ENCODE measurements at places on chromosomes 5 and 9.
A peak's percentile ranks its signal among the peaks of the same experiment; 100 is the strongest.

DNA sequence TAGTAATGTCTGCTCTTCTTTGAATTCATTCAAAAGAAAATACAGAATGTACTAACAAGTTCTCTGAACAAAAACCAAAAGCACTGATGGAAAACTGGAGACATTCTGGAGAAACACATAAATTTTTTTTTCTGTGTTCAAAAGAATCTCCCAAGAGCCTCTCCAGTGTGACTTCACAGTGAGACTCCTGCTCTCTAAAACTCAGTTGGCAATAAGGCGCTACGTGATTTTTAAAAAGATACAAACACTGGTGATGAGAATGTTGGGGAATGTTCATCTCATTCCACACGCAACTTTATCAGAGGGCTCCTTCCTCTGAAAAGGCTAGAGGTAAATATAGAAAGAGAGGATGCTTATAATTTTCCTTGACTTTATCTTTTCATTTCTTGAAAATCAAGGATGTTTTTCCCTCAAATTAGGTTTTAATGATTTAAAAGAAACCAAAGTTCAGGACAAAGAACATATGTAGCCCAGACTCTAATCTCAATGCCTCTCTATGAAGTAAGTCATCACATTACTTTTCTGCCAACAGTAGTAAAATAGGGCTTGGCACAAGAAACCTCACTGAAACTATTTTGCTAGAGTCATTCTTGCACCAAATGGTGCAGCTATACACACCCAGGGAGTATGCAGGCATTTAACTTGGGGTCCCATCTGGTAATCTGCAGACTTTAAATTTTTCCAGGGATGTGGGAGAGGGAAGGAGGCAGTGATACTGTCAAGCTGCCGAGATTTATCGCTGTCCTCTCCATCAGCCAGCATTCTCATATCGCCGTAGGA lies 12.9 kb upstream of the AOPEP start:
- no peak overlapping the region for H3K4me3 ChIP-seq
- no peaks in the 10 kb centered on the region for H3K4me1 ChIP-seq
- no peak for DNase-seq
- no peaks in the 10 kb centered on the region for H3K36me3 ChIP-seq

- peaks cover 3% of the 10 kb centered on the region for H3K4me1 ChIP-seq
- DNase-seq = no peak
- no peaks in the 10 kb centered on the region for H3K36me3 ChIP-seq
- no peak overlapping the region for H3K27ac ChIP-seq
- H3K27me3 ChIP-seq = no peaks in the 10 kb centered on the region
These were observed 70.0 kb upstream of the SSBP2 start for GRCh38 chr5:81820863-81821262.

DNA sequence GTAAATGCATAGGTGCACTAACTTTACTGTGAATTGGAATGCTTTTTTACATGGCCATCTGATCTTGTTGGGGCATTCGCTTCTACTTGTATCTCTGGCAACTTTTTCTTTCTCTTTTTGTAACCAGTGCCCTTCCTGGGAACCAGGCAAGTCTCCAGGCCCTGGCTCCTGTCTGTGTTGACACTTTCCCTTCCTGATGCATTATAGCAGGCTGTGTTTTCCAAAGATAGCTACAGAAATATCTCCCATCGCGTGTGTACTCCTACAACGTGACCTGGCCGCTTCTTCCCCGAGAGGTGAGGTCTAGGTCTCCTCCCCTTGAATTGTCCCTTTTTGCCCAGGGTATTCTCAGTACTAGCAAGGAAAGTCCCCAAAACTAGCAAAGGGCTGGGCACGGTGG lies 81.1 kb upstream of the SPIN1 start:
- no peak for DNase-seq
- no peaks in the 10 kb centered on the region for H3K36me3 ChIP-seq
- no peak overlapping the region for H3K4me3 ChIP-seq

- peak overlapping the region; percentile 54 for H3K27ac ChIP-seq
- H3K4me3 ChIP-seq = no peak overlapping the region
- DNase-seq = peak; percentile 91
- H3K27me3 ChIP-seq = no peaks in the 10 kb centered on the region
- peaks cover 16% of the 10 kb centered on the region for H3K4me1 ChIP-seq
These were observed 653.1 kb upstream of the KLF4 start for GRCh38 chr9:108142504-108143201.

- peak; percentile 32 for DNase-seq
- no peaks in the 10 kb centered on the region for H3K27me3 ChIP-seq
- H3K36me3 ChIP-seq = no peaks in the 10 kb centered on the region
- no peak overlapping the region for H3K27ac ChIP-seq
These were observed 32.4 kb downstream of the INSL4 start for GRCh38 chr9:5263351-5264218.

GRCh38 chr5:108862211-108862610 lies 114.5 kb downstream of the FER start:
- H3K4me3 ChIP-seq = no peak overlapping the region
- no peaks in the 10 kb centered on the region for H3K4me1 ChIP-seq
- no peak for DNase-seq
- no peaks in the 10 kb centered on the region for H3K27me3 ChIP-seq
- H3K36me3 ChIP-seq = no peaks in the 10 kb centered on the region

DNA sequence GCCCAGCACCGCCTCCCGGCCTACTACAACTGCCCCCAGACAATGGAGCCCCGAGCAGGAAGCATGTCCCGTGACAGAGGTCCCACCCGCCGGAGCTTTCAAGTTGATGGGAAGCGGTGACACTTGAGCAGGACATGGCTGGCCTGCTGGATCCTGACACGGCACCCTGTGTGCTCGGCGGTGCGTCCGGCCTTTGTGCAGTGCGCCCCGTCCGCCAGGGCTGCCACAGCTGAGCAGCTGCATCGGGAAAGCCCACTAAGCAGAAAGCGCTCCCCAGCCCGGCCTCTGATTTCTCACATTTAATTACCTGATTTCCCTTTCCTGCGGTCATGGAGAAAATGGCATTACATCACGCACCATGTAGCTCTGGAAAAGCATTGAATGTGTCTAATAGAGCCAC lies 611.9 kb downstream of the IRX1 start:
- peaks cover 3% of the 10 kb centered on the region for H3K27me3 ChIP-seq
- peaks cover 30% of the 10 kb centered on the region for H3K4me1 ChIP-seq
- peak; percentile 52 for DNase-seq
- no peaks in the 10 kb centered on the region for H3K36me3 ChIP-seq
- H3K27ac ChIP-seq = no peak overlapping the region

DNA sequence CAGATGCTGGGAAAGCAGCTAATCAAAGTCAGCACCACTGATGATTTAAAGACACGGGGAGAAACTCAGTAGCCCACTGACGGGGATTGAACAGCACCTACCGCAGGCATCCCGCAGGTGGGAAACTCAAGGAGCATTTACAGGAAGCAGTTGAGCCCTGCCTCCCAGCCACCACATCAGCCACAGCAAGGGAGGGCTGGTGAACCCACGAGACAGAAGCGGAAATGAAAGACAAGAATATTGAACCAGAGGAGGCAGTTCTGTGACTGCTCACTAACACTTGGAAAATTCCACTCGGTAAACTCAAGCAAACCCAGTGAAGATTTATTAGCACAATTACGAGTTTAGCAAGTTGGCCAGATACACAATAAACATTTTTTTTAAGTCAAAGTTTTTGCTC lies 10.6 kb upstream of the FAM163B start:
- H3K36me3 ChIP-seq = no peaks in the 10 kb centered on the region
- peaks cover 27% of the 10 kb centered on the region for H3K27me3 ChIP-seq
- no peak for DNase-seq
- no peaks in the 10 kb centered on the region for H3K4me1 ChIP-seq
- no peak overlapping the region for H3K27ac ChIP-seq
- H3K4me3 ChIP-seq = no peak overlapping the region

GRCh38 chr5:140785905-140786686 lies at the start of gene PCDHA1:
PCDHA1 (plus strand) TSS chr5:140786140.
- H3K27me3 ChIP-seq = no peaks in the 10 kb centered on the region
- no peaks in the 10 kb centered on the region for H3K4me1 ChIP-seq
- no peak within 1 kb of the TSS for H3K4me3 ChIP-seq
- no peak for DNase-seq
- no peak within 1 kb of the TSS for H3K27ac ChIP-seq

DNA sequence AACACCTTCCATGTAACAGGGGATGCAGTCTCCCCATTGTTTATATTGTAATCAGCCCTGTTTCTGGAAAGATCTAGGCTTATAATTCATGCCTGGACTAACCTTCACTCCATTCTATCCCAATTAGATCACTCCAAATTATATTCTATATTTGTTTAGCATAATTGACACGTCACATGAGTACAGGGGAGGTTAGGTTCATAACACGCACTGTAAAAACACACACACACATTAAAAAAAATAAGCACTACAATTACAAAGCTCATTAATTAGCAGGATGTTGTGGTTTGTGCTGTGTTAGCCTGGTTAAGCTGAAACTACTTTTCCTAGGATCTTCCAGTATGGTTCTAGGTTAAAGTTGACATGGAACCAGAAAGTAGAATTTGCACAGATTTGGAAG lies 126.0 kb downstream of the MLLT3 start:
- no peak overlapping the region for H3K27ac ChIP-seq
- H3K4me1 ChIP-seq = peaks cover 6% of the 10 kb centered on the region
- no peaks in the 10 kb centered on the region for H3K36me3 ChIP-seq
- H3K27me3 ChIP-seq = no peaks in the 10 kb centered on the region
- no peak for DNase-seq
- no peak overlapping the region for H3K4me3 ChIP-seq

DNA sequence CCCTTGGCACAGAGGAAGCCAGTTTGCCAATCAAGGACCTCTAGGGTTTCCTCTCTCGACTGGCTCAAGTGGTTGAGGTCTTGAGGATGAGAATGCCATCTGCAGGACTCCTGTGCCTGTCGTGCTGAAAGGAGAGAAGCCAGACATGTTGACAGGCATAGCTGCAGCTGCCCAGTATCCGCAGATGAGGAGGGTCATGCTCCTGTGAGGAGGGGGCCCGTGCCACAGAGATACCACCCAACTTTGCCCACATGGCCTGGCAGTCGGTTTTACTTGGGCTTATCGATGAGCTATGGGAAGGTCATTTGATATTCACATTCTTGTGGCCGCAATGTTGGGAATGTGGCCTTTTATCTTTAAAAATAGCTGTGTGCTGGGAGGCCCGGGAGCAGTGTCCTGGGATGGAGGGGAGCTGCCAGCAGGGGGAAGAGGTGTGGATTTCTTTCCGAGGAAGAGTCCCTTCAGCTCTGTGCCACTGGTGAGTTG lies 17.4 kb downstream of the FRMPD1 start:
- no peak overlapping the region for H3K4me3 ChIP-seq
- H3K27me3 ChIP-seq = no peaks in the 10 kb centered on the region
- H3K4me1 ChIP-seq = peaks cover 5% of the 10 kb centered on the region
- DNase-seq = peak; percentile 59
- no peak overlapping the region for H3K27ac ChIP-seq

DNA sequence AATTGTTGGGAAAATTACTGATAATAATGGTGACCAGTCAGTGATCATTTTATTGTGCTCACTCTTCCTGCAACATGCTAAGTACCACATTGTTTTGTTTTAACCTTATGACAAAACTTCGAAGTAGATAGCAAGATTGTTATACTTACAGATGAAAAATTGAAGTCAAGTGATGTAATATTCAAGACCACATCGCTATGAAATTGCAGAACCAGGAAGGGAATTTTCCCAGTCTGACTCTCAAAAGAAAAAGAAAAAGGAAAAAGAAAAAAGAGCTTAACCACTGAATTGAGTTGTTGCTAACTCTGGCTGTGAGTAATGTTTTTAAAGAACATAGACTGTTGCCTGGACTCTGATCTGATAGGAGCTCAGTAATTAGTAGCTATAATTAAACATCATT lies 170.6 kb upstream of the HAPLN1 start:
- H3K36me3 ChIP-seq = no peaks in the 10 kb centered on the region
- H3K4me1 ChIP-seq = no peaks in the 10 kb centered on the region
- no peaks in the 10 kb centered on the region for H3K27me3 ChIP-seq
- DNase-seq = no peak
- H3K4me3 ChIP-seq = no peak overlapping the region

- DNase-seq = peak; percentile 61
- no peaks in the 10 kb centered on the region for H3K36me3 ChIP-seq
- H3K4me3 ChIP-seq = no peak overlapping the region
- H3K27ac ChIP-seq = no peak overlapping the region
- H3K27me3 ChIP-seq = no peaks in the 10 kb centered on the region
These were observed 49.5 kb upstream of the SARDH start for GRCh38 chr9:133787754-133788025.

- H3K27me3 ChIP-seq = no peaks in the 10 kb centered on the region
- H3K36me3 ChIP-seq = no peaks in the 10 kb centered on the region
- DNase-seq = no peak
These were observed 41.6 kb downstream of the SPIN1 start for GRCh38 chr9:88429595-88430430.

GRCh38 chr5:14108170-14108996 lies 34.8 kb upstream of the TRIO start:
- no peak overlapping the region for H3K27ac ChIP-seq
- DNase-seq = peak; percentile 80
- no peaks in the 10 kb centered on the region for H3K27me3 ChIP-seq
- no peaks in the 10 kb centered on the region for H3K36me3 ChIP-seq
- no peaks in the 10 kb centered on the region for H3K4me1 ChIP-seq
- peak overlapping the region; percentile 19 for H3K4me3 ChIP-seq

DNA sequence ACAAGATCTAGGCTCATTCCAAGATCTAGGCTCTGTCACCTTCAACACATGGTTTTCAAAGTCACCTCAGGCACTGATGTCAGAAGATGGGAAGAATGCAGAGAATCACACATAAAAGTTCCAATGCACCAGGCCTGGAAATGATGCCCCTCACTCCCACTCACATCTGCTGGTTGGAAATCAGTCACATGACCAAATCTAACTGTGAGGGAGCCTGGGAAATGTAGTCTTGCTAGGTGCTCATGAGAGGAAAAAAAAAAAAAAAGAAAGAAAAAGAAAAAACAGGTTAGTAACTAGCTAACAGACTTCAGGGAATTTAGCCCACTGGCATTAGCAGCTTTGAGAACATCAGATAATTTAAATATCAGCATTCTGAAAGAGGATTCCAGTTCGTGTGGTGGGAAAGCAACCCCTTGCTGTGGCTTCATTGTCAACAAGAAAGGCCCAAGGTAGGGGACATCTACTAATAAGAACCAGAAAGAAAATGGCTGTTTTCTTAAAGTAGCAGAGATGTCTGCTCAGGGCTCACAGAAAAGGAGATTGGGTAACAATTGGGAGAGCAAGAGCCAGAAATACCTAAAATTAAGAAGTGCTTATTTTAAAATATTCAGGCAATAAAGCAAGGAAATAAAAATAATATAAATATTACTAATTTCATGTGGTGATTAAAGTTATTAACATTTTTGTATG lies 614.3 kb downstream of the ACTL7B start:
- DNase-seq = peak; percentile 43
- H3K27ac ChIP-seq = peak overlapping the region; percentile 55
- H3K4me3 ChIP-seq = no peak overlapping the region
- no peaks in the 10 kb centered on the region for H3K36me3 ChIP-seq

GRCh38 chr9:33837138-33837537 lies 20.2 kb downstream of the UBE2R2 start:
- H3K4me1 ChIP-seq = no peaks in the 10 kb centered on the region
- no peaks in the 10 kb centered on the region for H3K27me3 ChIP-seq
- H3K4me3 ChIP-seq = no peak overlapping the region
- H3K27ac ChIP-seq = no peak overlapping the region

DNA sequence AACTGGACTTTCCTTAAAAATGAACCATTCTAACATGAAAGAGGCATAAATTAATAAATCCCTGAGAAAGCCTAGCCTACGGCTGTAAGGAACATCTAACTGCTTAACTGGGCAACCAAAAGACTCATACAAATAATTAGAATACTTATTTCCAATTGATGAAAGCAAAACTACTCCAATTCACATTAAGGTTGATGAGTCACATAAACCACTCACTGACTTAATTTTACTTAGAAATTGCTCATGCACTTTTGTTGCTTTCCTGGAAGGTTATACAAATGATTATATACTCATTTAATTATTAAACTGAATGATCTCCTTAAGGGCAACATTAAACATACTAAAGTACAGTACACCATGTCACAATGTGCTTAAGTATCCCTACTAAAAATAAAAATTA lies 101.9 kb downstream of the NFIB start:
- peaks cover 4% of the 10 kb centered on the region for H3K4me1 ChIP-seq
- no peak for DNase-seq
- H3K27ac ChIP-seq = no peak overlapping the region

All from neural progenitor cell (in vitro differentiated cells).